ENCODE measurements at places on chromosomes 4 and X.

GRCh38 chrX:6225911-6226595 is 2.6 kb downstream of the NLGN4X start:
- peak; percentile 69 for DNase-seq

GRCh38 chr4:53196882-53197771 is 168.7 kb downstream of the SCFD2 start:
- DNase-seq = peak; percentile 90

DNA sequence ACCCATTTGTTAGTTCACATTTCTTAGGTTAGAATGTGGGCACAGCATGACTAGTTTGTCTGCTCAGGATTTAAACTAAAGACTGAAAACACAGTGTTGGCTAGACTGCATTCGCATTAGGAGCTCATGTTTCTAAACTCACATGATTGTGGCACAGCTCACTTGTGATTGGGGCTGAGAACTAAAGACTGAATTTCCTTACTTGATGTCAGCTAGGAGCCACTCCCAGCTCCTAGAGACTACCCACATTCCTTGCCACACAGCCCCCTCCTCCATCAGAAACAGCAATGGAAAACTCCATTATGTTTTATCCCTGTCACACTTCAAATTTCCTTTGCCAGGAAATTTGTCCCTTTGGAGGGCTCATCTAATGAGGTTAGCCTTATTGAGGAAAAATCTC is 170.2 kb upstream of the NUDT6 start:
- no peak for DNase-seq

- no peak for DNase-seq
Measured at GRCh38 chr4:74368596-74368995, 3.7 kb downstream of the EREG start.

GRCh38 chr4:113435893-113436292 is 325.6 kb downstream of the CAMK2D start:
- peak; percentile 61 for DNase-seq

Measured in Karpas-422 (cell line).